ENCODE measurements at places on chromosomes 4 and X.

- H3K4me1 ChIP-seq, result no peaks in the 10 kb centered on the region
- H3K27ac ChIP-seq, result no peak overlapping the region
- no peaks in the 10 kb centered on the region for H3K27me3 ChIP-seq
- H3K4me3 ChIP-seq, result no peak overlapping the region
Measured at GRCh38 chr4:126215759-126216158, 901.0 kb downstream of the FAT4 start.

- H3K27ac ChIP-seq, result no peak overlapping the region
- H3K4me1 ChIP-seq, result peaks cover 3% of the 10 kb centered on the region
- no peak overlapping the region for H3K4me3 ChIP-seq
- H3K36me3 ChIP-seq, result no peaks in the 10 kb centered on the region
- H3K27me3 ChIP-seq, result no peaks in the 10 kb centered on the region
Measured at GRCh38 chrX:71215338-71215912, 7.6 kb upstream of the GJB1 start.

GRCh38 chr4:41285864-41286235, 29.1 kb downstream of the UCHL1 start:
- H3K4me1 ChIP-seq, result no peaks in the 10 kb centered on the region
- no peaks in the 10 kb centered on the region for H3K27me3 ChIP-seq
- DNase-seq, result no peak
- H3K36me3 ChIP-seq, result no peaks in the 10 kb centered on the region
- no peak overlapping the region for H3K27ac ChIP-seq

- no peaks in the 10 kb centered on the region for H3K27me3 ChIP-seq
- no peak overlapping the region for H3K27ac ChIP-seq
- H3K4me3 ChIP-seq, result no peak overlapping the region
- no peak for DNase-seq
- H3K36me3 ChIP-seq, result no peaks in the 10 kb centered on the region
Measured at GRCh38 chr4:181745933-181746625, 497.1 kb upstream of the TENM3 start.

GRCh38 chrX:110133735-110134370, 130.9 kb downstream of the TMEM164 start:
- H3K27ac ChIP-seq, result no peak overlapping the region
- DNase-seq, result no peak
- H3K4me1 ChIP-seq, result peaks cover 11% of the 10 kb centered on the region
- peaks cover 5% of the 10 kb centered on the region for H3K36me3 ChIP-seq
- H3K4me3 ChIP-seq, result no peak overlapping the region
